ENCODE measurements at places on chromosomes 7 and 10.

- no peak for DNase-seq
Measured at GRCh38 chr10:28160866-28161405, 141.9 kb downstream of the MPP7 start.

DNA sequence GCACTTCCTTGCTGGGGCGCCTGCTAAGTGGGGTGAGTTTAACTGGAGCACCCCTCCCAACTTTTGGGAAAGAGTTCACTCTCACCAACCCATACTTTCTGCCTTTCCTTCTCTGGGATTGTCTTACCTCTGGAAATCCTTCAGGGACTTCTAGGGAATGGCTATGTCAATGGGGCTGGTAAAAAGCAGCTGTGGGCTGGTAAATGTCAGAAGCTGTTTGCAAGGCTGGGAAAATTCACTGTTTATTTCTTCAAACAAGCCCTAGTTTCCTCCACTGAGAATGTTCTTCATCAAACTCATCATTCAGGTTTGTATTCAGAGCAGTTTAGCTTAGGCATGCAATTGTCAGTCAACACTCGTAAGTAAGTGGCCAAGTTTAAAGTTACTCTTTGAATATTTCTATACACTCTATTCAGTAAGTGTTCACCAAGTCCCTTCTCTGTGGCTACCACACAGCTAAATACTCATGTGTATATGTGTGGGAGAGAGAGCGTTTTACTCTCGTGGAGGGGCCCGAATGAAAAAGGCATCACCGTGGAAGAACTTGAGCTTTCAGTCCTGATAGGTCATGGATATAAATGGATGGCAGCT, 654.8 kb downstream of the LRMDA start:
- no peak for DNase-seq

DNA sequence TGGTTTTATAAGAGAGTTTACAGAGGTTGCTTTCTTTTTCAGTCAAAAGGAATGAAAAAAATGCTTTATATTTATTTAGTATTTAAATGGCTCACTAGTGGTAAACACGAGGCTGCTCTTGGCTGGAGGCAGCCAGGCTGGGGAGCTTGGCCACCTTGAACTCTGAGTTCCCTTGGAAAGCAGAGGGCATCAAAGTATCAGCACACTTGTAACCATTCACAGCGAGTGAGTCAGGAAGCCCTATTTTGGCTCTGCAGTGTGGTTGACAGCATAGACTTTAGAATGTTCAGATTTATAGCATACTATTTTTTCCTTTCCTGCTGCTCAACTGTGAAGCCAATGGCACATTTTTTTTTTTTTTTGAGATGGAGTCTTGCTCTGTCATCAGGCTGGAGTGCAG, 51.6 kb downstream of the CYCS start:
- peak; percentile 88 for DNase-seq

DNA sequence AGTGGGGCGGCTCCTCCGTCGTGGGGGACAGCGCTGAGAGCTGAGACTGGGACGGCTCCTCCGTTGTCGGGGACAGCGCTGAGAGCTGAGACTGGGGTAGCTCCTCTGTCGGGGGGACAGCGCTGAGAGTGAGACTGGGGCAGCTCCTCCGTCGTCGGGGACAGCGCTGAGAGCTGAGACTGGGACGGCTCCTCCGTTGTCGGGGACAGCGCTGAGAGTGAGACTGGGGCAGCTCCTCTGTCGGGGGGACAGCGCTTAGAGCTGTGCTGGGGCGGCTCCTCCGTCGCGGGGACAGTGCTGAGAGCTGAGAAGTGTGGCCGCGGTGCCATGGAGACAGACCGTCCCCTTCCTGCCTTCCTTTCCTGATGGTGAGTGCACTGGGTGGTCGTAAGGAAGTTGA, 136.4 kb downstream of the DYNC2I1 start:
- no peak for DNase-seq

DNA sequence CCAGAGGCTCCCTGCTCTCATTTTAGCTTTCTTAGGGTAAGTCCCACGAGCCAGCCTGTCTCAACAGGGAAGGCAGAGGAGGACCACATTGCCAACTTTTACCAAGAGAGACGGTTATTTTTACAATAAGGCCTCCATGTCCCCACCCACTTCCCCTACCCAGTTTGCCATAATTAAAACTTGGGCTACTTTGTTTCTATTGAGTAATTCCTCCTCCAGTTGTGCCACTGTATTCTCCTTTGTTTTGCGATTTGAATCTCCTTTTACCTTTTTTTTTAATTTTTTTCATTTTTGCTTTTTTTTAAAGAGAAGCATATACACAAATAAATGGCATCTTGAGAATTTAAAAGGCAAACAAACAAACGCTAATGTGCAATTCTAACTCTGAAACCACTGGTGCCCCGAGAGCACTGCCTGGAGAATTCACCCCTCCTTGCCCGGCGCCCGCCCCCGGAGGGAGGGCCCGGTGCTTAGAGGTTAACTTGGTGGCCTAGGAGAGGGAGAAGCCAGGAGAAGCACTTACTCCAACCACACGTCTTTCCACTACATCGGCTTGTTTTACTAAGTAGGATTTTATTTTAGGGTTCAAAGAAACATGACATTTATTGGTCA, 282.3 kb downstream of the USP6NL start:
- DNase-seq, result no peak

DNA sequence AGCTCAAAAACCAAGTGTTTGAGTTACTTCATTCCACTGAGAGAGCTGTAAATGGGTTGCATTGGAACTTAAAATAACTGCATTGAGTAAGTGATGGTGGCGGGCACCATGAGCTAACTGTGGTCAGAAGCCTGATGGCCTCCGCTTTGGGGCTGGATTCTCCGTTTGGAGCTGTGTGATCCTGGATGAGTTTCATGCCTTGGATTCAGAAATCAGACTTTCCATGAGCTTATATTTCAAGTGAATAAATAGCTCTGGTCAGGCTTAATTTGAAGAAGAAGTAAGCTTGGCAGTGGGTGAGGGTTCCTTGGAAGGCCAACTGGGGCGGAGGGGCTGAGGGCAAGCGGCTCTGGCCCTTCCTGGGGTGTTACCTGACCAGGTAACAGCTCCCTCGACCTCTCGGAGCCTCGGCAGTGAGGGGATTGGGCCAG, 5.6 kb downstream of the HTRA1 start:
- DNase-seq, result no peak

- DNase-seq, result no peak
Measured at GRCh38 chr7:116673457-116673865, 1.5 kb downstream of the MET start.

GRCh38 chr7:1624999-1625927, 44.8 kb upstream of the ELFN1 start:
- DNase-seq, result no peak

GRCh38 chr7:105934572-105935185, 28.4 kb upstream of the CDHR3 start:
- peak; percentile 81 for DNase-seq

- DNase-seq, result peak; percentile 52
Measured at GRCh38 chr10:132654708-132655661, 117.4 kb downstream of the INPP5A start.

DNA sequence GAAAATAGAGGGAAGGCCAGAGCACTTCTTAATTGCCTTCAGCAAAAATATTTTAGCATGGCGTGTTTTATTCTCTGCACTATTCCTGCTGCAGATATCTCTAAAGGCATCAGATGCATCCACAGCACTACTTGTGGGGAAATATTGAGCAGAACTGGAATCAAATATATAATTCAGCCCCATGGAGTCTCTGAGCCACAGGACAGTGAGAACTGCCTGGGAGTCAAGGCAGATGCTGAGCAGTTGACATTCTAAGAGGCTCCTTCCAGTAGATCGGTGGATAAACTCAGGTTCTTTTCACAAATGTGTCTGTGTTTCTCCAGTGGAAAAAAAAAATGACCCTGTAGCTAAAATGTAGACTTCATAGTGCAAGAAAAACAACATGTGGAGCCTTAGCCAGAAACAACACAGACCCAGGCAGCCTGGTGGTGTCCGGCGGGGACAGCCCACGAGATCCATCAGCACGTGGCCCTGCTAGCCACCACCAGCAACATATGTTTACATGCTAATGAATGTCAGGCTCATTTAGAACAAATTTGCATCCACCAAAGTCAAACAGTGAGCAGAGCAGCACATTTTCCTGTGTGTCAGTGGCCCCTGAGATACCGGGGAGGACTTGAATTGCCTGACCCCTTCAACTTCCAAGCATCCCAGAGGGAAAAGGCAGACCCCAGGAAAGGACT, 123.3 kb upstream of the PFKP start:
- DNase-seq, result no peak

DNA sequence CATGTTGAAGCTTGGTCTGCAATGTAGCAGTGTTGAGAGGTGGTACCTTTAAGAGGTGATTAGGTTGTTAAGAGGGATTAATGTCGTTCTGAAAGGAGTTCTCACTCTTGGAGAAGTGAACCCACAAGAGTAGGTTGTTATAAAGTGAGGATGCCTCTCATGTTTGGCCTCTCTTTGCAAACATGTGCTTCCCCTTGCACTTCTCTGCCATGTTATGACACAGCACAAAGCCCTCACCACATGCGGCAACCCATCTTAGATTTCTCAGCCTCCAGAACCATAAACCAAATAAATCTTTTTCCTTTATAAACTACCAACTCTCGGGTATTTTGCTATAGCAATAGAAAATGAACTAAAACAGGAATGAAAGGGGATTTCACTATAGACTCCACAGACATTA, 66.3 kb downstream of the KMT2C start:
- no peak for DNase-seq

DNA sequence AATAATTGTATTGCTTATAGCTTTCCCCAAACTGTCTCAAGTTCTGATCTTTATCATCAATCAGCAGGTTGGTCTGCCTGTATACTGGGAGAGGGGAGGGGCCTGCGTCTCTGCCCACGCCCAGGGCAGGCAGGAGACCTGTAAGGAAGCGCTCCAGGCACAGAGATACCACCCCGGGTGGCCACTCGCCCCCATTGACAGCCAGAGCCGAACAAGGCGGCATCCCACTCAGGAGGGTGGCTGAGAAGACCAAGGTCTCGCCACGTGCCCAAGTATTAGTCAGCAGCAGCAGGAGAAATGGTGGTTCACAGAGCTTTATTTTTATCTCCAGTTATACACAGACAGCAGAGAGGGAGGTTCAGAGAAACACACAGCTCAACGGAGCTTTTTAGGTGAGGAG, 7.2 kb downstream of the STK32C start:
- no peak for DNase-seq

GRCh38 chr10:87712913-87713616, 53.4 kb downstream of the PAPSS2 start:
- DNase-seq, result no peak

DNA sequence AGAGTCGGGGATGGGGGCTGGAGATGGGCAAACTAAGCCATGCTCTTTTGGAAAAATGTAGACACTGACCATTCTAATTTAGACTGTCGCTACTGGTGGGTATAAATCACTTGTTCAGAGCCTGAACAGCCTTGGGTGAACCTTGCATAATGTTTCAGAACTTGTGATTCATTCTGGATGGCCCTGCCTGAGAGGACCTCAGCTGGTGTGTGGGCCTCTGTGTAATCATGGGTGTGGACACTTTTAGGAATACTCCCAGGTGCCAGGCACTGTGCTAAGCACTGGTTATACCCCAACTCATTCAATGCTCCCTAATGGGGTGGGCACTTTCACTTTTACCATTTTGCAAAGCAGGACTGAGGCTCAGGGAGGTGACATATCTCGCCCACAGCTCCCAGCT, 26.8 kb upstream of the TM9SF3 start:
- peak; percentile 47 for DNase-seq

DNA sequence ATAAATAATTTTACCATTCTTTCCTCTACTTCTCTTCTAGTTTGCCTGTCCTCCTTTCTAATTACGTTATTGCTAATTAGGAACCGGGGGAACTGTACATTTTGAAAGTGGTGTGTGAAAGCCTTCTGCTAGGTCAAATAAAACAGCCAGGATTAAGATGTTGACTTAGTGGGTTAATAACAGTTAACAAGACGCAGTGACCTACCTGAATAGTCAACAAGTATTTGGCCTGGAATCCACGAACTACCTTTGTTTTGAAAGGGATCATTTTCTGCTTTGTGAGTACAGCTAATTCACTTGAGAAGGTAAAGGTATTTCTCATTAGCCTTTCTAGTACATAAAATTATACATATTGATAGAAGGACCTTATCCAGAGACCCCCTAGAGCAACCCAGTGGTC, 139.9 kb downstream of the COL28A1 start:
- DNase-seq, result no peak

GRCh38 chr10:71708897-71709882, 10.4 kb downstream of the C10orf105 start:
- DNase-seq, result no peak

- DNase-seq, result peak; percentile 6
Measured at GRCh38 chr10:16776896-16777295, 40.3 kb downstream of the RSU1 start.

DNA sequence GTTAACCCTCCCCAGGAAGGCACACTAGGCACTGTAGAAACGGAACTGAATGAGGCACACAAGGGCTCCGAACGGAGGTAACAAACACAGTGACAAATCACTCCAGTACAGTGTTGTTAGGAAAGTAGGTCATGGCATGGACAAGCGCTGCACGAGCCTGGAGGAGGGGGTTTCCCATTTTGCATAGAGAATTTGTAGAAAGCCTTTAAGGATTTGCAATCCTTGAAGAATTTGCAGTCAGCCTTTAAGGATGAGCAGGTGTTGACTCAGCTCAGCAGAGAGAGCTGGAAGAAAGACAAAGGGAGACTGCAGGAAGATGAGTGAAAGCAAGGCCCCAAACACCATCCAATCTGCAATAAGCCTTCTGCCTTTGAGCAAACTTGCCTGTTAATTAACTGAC, 51.1 kb upstream of the PPP1R3C start:
- DNase-seq, result peak; percentile 76

- DNase-seq, result peak; percentile 95
Measured at GRCh38 chr10:16891375-16892313, 74.4 kb upstream of the RSU1 start.

GRCh38 chr7:116950889-116951351, 2.4 kb upstream of the ST7 start:
- no peak for DNase-seq

DNA sequence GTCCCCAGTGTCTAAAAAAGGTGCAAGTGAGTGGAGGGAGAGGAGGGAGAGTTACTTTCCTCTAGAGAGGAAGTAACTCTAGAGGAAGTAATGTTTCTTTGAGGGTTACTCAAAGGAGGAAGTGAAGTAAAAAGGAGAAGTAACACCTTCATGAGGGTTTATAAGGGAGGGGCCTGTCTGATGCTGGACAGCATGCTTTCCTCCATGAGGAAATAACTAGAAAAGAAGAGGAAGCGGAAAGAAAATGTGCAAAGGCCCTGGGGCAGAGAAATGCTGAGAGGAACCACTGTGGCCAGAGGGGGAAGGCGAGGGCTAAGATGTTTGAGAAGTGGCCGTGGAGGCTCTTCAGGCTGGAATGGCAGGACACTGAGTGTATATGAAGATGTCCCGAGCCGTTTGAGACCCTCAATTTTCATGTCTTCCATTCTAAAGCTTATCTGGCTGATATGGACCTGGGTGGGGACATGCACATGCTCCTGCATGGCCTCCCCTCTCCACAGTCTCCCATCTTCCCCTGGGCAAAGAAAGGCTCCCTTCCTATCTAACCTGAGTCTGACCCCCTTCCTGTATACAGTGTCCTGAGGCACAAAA, 3.4 kb upstream of the SLC18A2 start:
- DNase-seq, result no peak

GRCh38 chr10:25522946-25523608, 348.3 kb downstream of the GPR158 start:
- DNase-seq, result no peak

GRCh38 chr10:6019010-6019782, 41.9 kb upstream of the IL15RA start:
- no peak for DNase-seq

GRCh38 chr10:103659674-103660363, 166.3 kb downstream of the NEURL1 start:
- DNase-seq, result peak; percentile 88
